Activated CD8-positive, alpha-beta memory T cell treated with anti-CD3 and anti-CD28 coated beads for 1 hour (primary cell): ENCODE measurements at places on chromosomes 5 and 9.

GRCh38 chr9:137147793-137148160 lies 8.8 kb downstream of the GRIN1 start:
- no peak for DNase-seq

GRCh38 chr5:166562246-166562645 lies 1729.2 kb upstream of the WWC1 start:
- DNase-seq: no peak

DNA sequence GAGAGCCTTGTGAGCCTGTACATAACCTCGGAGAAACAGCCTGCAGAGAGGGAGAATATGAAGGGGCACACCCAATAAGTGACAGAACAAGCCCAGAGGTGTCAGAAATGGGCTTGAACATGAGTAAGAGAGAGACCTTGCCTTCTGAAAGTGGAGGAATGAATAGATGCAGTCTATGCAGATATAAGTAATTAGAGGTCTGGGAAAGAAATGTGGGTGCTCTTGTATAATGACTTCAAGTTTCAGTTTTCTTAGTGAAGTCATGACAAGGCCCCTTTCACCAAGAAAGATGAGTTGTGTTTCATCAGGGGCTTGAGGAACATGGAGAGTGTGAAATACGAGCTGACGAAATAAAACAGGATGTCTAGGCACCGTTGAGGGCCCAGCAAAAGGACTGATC lies 15.1 kb downstream of the GRAMD2B start:
- no peak for DNase-seq

GRCh38 chr9:74887981-74888370 lies 255 bp upstream of the TRPM6 start:
- no peak for DNase-seq
